ENCODE measurements at places on chromosomes 6 and 20.

GRCh38 chr20:34022839-34023234 is 29.1 kb downstream of the RALY start:
- no peak for DNase-seq

DNA sequence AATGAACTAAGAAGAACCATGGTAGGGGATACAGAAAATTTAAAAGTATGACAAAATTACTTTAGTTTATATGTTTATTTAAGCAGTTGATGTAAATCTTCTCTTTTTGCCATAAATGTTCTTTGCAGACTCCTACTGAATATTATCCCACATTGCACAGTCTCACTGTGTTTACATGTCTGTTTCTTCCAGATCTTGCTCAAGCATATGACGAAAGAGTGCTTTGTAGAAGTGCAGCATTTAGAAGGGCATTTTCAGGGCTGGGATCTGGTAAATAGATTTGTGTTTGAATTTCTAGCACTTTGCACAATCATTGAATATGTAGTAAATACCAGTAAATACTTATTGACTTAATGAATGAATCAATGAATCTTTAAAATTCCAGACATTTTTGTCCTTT is 152.0 kb upstream of the EPHA7 start:
- no peak for DNase-seq

- DNase-seq: no peak
These were observed 89.6 kb upstream of the POPDC3 start for GRCh38 chr6:105269390-105269789.

- DNase-seq: no peak
These were observed 40.5 kb downstream of the RRBP1 start for GRCh38 chr20:17641520-17641964.

GRCh38 chr6:101537753-101538316 is 144.3 kb downstream of the GRIK2 start:
- no peak for DNase-seq

- DNase-seq: no peak
These were observed 248.2 kb downstream of the DLL1 start for GRCh38 chr6:170042596-170043118.

DNA sequence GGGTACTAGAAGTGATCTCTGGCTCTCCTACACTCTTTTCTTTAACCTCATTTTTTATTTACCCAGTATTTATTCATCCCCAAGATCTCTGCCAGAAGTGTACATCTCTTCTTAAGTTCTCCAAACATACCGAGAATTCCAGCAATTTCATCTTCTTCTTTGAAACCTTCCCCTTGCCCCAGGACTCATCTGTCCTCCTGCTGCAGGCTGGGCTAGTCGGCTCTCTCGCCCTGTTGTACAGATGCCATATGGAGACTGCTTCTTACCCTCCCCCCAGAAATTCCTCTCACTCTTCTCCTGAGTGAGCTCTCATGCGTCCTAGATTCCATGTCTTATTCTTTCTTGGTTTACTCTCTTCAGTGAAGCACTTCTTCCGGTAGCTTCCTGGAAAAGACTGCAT is 21.9 kb upstream of the PNRC1 start:
- no peak for DNase-seq

- no peak for DNase-seq
These were observed 393.5 kb upstream of the NRSN1 start for GRCh38 chr6:23732521-23732920.

GRCh38 chr20:3919352-3919751 is 30.2 kb downstream of the PANK2 start:
- no peak for DNase-seq

DNA sequence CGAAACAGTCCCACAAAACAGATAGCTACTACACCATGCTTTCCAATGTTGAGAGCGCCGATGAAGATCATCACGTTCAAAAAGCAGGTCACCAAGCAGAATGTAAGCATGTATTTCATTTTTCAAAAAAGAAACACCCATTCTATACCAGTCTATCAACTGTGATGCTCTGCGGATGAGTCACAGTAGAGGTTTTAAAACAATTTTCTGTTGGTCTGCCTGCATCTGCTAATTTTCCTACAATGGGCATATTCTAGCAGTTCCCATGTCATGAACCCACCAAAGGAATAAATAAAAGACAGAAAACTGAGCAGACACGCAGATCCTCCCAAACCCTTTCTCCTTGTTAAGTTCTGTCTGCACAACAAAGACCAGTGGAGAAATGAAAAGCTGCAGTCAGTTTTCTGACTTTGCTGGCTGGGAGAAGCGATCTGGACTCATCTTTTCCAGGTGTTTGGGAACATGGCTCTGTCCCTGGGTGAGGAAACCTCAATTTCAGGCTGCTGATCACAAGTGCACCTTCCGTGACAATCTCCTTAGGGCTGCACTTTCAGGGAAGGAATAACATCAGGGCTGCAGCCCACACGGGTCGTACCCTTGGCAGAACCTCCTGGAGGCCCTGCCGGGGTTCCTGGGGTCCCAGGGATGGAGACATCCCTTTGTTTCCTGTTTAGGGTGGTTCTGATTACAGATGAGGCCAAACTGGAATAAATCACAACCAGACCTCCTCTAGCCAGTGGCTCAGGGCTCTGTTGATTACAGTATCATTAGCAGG is 200.1 kb downstream of the BMP7 start:
- no peak for DNase-seq

GRCh38 chr20:52217689-52218395 is 26.3 kb upstream of the ZFP64 start:
- DNase-seq: no peak

GRCh38 chr20:48919882-48920526 is 1.5 kb upstream of the ARFGEF2 start:
- no peak for DNase-seq

DNA sequence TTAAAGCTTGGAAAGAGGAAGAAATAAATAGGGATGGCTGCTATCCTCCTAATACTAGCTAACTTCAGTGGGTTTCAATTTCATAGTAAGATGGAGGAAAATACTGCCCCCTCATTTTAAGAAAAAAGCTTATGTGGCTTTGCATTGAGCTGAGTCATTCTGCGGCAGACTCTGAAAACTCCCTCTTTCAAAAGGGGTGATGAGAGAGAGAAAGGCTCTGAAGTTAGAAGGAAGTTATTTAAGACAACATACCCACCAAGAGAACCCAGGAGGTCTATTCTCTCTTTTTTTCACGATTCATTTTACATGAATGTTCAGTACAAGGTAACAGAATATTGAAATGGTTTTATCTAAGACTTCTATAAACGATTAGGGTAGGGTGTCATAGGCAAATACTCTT is 4.5 kb downstream of the PRDM13 start:
- no peak for DNase-seq

GRCh38 chr20:5703681-5704101 is 46.5 kb upstream of the SHLD1 start:
- no peak for DNase-seq

DNA sequence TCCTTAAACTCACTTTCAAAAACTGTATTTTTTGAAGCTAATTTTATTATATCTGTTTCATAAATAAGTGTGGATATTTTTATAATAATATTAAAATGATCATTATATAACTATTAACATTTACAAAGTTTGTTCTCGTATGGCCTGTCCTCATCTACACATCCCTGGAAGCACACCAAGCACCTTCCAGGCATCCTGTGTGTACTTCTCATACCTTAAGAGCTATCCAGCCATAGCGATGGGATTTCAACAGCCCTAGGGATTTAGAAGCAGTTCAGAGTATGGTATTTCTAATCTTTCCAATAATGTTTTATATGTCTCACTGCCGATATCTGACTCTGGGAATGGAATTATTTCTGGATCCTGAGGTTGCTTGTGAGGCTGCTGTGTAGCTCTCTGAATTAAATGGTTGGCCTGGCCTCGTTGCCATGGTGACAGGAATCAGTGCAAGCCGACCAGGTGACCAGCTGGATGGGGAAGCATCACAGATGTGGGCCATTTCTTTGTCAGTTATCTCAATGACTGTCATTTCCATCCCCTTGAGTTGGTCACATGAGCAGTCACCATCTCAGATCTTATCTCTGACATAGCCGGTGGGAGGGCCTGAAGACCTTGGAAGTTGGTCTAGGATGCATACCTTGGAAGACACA is 265.2 kb upstream of the RIN2 start:
- DNase-seq: no peak

DNA sequence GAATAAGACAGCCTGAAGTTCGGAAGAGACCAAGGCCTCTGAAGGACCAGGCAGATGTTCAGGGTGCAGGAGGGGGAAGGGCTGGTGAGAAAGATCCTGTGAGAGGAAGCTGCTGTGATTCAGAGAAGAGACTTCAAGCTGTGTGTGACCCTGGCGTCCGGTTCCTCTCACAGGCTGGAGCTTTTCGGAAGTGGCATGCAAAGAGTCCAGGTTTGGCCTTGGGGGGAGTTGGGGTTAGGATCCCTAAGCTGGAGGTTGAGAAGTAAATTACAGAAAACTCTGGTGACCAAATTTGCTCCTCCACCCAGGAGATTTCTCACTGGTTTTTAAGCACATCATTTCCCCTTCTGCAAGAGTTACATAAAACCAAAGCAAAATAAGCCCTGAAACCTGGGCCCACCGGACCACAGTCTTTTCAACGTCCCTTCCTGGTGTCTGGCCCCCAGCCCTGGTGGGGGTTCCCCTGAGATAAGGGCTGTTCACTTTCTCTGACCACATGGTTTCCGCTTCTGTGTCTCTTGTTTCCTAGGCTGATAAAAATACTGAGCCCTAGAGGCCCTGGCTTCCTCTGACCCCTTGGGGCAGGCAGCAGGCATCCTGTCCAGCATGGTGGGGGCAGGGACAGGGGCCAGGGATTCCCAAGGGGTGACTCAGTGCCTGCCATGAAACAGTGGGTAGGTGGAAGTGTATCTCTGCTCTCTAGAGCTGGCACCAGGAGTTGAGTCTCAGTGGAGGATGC is 12.0 kb upstream of the LTA start:
- DNase-seq: peak; percentile 28

GRCh38 chr6:53924277-53924676 is 129.5 kb downstream of the LRRC1 start:
- no peak for DNase-seq

DNA sequence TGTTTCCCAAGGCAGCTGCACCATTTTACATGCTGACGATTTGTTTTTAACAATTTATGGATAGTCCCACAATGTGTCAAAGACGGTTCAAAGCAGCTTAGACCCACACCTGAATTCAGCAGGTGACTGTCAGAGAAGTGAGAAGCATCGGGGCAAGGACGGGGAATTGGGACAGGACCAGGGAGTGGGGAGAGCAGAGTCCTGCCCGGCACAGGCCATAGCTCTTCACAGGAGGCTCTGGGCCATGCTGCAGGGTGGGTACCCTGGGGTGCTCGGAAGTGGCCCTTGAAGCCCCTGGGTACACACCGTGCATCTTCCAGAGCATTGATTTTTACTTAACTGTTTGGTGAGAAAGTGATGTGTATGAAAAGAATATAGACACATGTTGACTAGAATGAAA is 33.2 kb upstream of the PHACTR3 start:
- no peak for DNase-seq

DNA sequence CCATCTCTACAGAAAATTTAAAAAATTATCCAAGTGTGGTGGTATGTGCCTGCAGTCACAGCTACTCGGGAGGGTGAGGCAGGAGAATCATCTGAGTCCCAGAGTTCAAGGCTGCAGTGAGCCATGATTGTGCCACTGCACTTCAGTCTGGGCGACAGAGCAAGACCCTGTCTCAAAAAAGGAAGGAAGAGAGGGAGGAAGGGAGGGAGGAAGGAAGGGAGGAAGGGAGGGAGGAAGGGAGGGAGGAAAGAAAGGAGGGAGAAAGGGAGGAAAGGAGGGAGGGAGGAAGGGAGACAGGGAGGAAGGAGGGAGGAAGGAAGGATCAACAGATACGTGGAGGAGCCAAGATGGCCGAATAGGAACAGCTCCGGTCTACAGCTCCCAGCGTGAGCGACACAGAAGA is 90.1 kb downstream of the ZNF217 start:
- no peak for DNase-seq

DNA sequence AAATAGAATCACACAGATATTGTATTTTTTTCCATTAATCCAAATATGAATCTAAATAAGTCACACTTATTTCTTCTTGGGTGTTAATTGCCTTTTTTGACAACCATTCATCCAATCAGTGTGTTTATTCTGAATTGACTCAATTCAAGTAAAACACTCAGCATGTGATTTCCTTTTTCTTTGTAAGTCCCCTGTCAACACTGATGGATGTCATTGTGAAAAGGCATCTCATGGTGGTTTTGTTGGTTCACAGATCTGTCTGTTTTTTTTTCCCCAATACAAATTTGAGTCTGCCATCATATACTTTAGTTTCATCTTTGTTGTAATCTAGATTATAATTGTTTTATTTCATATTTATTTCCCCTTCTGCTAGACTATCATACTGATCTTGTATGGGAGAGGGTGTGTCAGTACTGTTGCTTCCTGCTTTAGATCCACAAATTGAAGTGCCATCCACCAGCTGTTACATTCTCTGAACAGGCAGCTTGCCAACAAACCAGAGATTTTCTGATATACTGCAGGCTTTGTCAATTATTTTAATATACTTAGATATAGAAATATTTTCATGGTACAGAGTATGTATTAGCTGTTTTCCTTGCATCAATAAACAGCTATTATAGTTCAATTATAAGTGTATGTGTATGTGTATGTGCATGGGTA is 64.2 kb upstream of the FLRT3 start:
- DNase-seq: no peak

GRCh38 chr6:2658788-2659187 is 91.9 kb downstream of the MYLK4 start:
- DNase-seq: no peak

- no peak for DNase-seq
These were observed 11.1 kb upstream of the TOP1 start for GRCh38 chr20:41017448-41018042.

DNA sequence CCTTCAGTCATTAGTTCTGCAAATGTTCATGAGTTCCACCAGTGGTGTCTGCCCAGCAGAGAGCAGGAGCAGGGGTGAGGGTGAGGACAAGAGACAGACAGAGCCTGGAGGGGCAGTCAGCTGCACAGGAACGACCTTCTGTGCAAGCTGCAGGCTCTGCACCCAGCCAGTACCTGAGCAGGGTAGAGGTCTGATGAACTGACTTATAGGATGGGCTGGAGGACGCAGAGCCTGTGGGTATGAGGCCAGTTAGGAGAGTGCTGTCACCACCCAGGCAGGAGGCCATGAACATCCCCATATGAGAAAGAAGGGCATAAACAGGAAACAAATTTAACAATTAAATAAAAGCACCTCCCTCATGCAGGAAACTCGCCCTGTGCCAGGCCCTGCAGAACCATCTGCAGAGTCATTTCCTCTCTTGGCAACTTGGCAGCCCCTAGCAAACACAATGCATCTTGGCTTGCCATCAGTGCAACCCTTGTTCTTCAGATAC is 17.9 kb downstream of the C6orf15 start:
- DNase-seq: no peak
